ENCODE measurements at places on chromosomes 5 and 9.

DNA sequence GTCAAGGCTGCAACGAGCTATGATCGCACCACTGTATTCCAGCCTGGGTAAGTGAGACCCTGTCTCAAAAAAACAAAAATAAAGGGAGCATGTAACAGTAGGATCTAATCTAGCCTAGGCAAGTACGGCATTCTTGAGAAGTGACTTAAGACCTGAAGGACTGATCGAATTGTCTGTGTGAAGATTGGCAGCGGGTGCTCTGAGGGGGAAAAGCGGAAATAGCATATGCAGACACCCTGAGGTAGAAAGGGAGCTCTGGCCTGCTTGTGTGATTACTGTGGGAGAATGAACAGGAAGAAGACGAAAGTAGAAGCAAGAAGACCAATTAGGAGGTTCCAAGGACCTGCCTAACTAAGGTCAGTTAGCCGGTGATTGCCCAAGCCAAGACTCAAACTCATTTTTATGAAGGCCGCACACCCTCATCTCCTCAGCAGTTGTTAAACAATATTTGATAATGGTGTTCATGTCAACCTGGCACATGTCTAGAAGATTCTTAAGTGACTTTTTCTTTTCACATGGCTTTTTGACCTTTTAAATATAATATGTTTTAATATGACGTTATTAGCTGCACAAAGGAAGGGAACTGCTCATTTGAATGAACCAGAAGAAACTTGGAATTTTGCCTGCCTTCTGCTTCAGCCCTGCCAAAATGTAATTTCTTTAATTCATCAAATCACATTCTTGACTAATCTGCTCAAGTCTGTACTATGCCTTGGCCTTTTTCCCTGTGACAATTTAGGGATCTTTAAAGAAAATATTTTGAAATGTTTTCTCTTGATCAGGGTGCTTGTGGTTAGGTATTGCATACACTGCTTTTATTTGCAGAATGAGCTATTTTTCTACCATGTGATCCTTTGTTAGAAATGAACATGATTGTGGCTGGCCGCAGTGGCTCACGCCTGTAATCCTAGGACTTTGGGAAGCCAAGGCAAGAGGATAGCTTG is 289.2 kb upstream of the DMRT1 start:
- no peak for DNase-seq

DNA sequence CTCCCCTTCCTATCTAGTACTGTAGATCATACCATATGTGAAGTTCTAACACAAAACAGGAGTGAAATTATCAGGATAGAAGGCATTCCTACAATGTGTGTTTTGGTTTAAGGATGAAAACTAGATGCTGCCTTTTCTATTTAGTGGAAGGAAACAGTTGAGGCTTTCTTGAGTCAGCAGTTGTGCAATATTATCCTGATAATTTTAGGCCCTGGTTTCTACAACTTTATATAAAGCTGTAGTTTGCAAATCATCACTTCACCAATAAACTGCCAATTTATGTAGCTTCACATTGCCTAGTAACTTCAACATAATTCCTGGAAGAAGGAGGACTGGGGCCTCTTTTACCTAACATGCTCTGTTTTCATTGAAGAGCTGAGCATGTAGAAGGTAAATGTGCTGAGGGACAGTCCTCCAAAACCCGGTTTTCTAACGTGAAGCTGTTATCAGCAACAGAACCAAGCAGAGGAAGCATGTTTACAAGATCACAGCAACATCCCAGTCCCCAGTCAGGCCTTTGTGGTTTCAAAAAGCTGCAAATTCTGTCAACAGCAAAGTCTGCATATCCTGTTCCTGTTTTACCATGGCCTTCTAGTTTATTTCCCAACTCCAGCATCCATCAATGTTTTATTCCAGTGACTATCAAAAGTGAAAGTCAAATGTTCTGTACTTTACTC is 513.4 kb upstream of the MEF2C start:
- no peak for DNase-seq

DNA sequence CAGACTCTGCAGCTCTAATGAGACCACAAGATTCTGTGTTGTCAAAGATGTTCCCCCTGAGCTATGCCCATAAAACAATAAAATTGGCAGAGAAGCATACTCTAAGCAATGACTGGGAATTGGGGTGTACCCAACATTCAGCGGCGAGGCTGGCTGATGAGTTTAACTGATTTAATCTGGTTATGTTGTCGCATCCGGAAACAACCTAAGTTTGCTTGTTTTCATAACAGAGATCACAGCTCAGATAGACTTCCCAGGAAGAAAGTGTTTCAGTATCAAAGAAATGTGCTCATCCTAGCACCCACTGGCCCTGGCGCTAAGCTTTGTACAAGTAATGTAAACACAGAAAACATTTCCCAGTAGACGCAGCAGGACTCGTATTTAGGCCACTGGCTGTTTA is 7.4 kb downstream of the SEMA5A start:
- no peak for DNase-seq

DNA sequence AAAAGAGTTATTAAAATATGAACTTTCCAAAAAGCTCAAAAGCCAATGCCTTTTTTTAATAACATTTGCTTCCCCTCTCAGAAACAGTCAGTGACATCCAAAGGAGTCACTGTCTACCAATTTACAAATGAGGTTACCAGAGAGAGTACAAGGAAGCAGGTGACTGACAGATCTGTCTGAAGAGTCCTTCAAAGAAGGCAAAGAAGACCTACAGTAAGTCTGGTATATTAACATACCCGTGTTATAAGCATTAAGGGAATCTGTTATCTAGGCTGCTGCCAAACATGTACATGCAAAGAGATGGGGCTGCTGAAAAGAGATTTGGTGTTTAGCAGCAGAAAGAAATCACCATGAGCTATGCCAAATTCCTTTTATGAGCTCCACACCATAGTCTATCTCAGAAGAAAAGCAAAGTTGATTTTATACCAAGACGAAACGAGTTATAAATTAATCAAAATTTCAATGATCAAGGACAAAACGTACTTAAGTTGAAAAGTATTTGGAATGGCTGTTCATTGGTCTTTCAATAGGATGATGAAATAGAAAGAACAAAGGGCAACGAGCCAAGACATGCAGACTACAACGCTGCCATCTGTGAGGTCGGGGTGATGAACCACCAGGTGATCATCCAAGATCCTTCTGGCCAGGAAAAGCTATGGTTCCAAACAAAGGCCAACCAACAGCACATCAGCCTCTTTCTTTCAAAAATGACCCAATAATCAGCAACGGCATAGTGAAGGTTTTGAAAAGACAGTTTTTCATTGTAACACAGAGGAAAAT is 8.1 kb downstream of the PRELID2 start:
- DNase-seq = no peak

GRCh38 chr5:125154301-125155110 is 408.1 kb upstream of the ZNF608 start:
- no peak for DNase-seq

- no peak for DNase-seq
Observed at GRCh38 chr9:86600291-86600690, 246.1 kb upstream of the TUT7 start.

DNA sequence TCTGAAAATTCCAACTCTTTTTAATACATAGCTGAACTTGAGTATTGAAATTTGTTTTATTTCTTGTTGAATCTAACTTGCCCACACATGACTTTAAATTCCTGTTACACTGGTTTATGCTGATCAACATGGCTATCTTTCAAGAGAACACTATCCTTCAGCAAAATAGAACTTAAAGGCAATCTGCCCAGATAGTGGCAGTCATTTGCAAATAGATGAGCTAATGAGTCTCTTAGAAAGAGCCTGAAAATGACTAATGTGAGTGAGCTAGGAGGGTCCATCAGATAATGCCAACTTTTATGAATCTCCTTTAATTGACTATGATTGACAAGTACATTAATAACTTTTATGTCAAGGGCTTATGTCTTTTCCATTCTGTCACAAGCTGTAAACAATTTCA is 1360.8 kb upstream of the C9orf72 start:
- no peak for DNase-seq

- no peak for DNase-seq
Observed at GRCh38 chr5:124876983-124877382, 130.5 kb upstream of the ZNF608 start.

GRCh38 chr9:80968611-80969010 is 720.7 kb downstream of the TLE1 start:
- no peak for DNase-seq

- DNase-seq = no peak
Observed at GRCh38 chr9:100167915-100168654, 69.0 kb downstream of the INVS start.

- DNase-seq = no peak
Observed at GRCh38 chr5:107223066-107223465, 447.7 kb downstream of the EFNA5 start.

- DNase-seq = no peak
Observed at GRCh38 chr9:130432796-130433167, 12.0 kb upstream of the ASS1 start.

DNA sequence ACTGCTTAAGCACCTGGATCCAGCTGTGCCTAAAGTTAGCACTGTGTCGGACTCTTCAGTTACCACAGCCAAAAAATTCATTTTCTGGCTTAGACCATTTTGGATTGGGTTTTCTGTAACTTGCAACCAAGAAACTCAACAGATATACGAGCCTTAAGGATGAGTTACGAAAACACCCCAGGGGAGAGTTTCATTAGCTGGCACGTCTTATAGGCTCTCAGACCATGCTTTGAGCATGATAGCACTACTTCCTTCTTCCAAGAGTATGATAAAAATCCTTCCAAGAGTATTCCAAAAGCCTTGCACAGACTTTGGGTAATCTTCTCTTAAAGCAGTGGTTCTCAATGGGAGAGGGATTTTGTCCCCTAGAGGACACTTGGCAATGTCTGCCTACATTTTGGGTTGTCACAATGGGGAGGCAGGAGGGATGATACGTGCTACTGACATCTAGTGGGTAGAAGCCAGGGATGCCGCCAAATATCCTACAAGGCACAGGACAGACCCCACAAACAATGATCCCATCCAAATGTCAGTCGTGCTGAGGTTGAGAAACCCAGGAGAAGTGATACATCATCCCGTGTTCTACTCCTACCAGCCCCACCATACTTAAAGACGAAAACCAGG is 64.8 kb downstream of the SMIM23 start:
- DNase-seq = no peak

GRCh38 chr5:54529565-54529964 is 12.0 kb downstream of the SNX18 start:
- DNase-seq = no peak

GRCh38 chr5:83331842-83332241 is 139.7 kb upstream of the VCAN start:
- DNase-seq = no peak

GRCh38 chr9:14706530-14707140 is 13.4 kb upstream of the ZDHHC21 start:
- no peak for DNase-seq

DNA sequence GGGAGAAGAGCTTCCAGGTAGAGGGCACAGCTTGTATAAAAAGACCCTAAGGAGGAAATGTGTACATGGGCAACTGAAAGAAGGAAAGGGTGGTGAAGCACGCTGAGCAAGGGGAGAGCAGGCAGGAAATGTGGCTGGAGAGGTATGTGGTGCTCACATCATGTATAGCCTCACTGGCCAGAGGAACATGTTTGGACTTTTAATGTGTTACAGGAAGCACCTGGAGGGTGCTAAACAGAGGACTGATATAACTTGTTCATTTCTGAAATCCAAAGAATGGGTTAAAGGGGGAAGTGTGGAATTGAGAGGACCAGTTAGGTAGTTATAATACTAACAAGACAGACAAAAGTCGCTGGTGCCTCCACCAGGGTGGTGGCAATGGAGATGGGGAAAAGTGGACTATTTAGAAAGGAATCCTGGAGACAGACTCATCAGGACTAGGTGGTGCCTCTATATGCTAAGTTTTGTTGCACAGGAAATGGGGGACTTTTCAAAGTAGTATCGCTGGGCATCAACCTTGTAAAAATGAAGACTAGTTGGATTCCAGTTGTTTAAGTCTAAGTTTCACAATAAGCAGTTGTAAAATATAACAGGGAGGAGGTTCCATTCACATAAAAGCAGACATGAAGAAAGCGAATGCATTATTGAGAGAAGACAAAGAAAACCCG is 63.1 kb upstream of the CD180 start:
- no peak for DNase-seq

DNA sequence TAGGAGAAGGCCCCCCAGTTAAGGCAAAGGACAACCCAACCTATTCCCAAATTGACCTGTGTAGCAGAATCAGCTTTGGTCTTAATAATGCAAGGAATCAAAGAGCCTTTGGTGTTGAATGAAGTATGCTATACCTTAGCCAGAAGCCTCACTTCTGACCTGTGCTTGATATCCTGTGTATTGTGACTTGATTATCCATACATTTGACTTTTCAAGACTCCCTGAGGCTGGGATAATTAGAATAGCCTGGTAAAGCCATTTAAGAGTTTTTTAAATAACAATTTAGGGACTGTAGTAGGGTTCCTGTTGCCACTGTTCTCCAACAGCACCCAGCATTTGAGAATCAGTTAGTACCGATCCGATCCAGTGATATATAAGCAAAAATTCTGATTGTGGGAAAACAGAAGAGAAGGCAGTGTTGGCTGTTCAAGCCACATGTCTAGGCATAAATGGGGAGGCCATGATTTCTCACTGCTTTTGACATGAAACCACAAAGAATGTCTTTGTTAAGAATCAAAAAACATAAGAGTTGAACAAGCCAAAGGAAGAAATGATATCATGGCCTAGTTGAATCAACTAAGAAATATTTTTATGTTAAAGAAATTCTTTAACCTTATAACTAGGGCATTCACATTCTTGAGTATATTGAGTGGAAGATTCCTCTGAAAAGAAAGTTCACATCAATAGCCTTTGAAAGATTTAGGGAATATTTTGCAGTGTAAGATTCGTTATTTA is 98.9 kb downstream of the F2RL2 start:
- no peak for DNase-seq

DNA sequence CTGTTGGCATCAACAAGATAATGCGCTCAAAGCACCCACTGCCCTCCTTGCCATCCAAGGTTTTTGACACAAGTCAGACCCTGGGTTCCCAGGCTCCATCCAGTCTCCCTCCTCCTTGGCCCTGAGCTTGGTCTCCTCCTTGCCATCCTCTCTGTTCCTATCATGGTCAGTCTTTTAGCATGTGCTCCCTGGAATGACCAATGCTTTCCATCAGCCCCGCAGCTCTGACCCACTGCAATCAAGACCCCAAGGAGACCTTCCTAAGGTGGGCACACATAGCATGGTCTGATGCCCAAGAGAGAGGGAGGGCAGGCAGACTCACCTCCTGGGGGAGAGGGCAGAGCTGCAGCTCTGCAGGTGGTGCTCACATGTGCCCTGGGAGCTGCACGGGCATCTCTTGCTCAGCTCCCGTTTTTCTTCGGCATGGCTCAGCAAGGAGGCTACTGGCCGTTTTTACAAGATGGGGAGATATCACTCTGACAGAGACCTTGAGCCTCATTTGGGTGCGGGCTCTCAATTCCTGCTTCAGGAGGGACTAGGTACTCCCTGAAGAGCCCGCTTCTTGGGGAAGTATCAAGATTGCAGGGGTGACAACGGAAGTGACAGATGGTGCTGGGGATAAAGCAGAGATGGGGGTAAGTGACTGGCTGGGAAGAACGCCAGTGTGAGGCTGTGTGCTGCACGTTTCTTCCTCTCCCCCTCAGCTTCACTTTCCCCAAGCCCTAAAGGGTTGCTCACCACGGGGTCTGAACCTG is 3.3 kb downstream of the SEPTIN8 start:
- DNase-seq = no peak
